Cardiac septum (tissue), 1 donor: ENCODE measurements at places on chromosomes 3 and 15. TPM values are rescaled to one million over a fixed set of nuclear protein-coding genes. Genes with fewer than 3 reads are reported as not detected.

GRCh38 chr15:101390462-101390861 is 95.4 kb upstream of the SNRPA1 start:
- no peak for DNase-seq

DNA sequence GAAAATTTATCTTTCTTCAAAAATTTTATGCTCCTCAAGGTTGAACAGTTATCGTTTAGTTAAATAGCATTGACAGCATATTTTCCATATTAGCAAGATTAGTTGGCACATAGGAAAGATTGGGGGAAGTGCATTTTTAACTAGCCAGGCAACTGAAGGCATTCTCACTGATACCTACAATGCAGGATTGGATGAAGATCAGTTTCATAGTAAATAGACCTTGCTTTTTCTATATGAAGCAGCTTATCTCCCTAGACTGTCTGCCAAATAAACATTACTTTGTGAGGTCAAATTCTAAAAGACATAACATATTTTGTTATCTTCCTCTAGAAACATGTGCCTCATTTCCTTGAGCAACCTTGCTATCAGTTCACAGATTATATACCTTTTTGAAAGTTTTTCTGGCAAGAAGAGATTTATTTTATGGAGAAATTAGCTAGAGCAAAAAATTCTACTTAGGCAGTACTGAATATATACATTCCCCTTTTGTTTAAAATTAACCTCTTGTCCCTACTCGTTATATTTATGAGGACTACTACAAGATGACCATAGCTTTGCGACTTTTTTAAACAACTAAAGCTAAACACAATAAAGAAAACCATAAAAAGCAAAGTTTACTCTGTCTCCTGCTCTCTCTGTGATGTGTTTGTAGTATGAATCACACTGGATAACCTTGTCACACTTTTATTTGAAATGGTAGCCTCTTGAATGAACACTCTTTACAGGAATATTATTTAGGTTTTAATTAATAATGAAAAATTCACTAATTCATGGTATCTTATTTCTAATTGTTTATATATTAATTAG is 654.9 kb upstream of the TBL1XR1 start:
- DNase-seq, result no peak

DNA sequence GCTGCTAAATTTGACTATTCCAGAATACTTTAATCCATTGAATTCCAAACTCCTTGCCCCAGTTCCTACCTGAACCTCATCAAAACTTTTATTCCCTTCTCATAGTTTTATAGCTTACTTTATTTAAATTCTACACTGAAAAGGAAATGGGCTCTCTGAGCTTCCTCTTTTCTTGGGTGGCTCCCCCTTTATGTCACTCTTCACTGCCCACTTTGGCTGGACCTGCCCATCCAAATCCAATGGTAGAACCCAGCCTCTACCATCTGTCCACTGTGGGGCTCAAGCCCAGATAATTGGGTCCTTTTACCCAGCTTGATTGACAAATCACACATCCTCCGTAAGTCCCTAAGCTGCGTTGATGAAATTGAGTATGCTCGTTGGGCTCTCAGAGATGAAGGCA is 216.5 kb downstream of the BBX start:
- DNase-seq, result no peak

DNA sequence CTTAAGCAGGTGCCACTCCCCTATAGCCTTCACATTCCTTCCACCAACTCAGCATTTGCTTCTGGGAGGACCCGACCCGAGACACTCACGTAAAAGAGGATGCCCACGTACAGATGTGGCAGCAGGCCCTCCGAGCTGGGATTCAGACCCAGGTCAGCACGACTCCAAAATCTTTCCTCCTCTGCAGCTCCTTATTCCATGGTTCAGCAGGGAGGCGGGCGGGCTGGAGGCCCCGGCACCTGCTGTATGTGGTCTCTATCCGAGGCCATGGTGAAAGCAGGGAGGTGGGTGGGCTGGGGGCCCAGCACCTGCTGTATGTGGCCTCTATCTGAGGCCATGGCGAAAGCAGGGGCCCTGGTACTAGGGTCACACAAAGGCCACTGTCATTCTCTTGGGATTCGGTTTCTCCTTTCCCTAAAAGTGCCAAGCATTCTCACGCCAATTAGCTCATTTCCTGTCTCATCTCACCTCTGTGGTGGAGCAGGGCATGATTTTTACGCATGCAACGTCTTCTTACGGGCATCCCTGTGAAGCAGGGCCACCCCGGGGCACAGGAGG is 5.9 kb upstream of the MUC4 start:
- no peak for DNase-seq

GRCh38 chr3:61518590-61518989 is 42.8 kb upstream of the PTPRG start:
- DNase-seq, result no peak

DNA sequence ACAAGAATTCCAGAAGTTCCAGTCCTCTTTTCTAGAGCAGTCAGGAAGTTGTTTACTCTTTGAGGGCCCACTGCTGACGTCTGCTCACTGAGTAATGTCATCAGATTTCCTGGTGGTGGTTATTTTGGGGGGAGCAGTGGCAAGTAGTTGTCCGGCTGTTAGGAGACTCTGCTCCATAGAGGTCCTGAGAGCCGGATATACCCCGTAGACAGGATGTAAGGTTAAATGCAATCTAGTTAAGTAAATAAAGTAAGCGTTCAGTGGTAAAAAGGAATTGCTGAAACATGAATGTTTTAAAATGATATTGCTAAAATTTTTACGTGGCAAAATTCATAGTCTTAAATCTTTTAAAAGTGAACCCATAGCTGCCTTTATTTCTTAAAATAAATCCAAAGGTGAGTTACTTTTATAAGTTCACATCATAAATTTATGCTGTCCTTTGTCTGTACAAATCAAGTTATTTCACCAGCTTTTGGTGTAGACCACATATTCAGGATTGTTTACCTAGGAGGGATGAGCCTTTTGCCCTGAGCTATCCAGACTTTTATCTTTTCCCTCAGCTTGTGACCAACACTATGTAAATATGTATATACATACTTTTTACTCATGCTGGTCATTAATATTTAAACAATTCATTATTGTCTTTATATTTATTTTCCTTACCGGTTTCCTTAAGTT is 65.8 kb downstream of the PDE8A start:
- no peak for DNase-seq

- DNase-seq, result no peak
Measured at GRCh38 chr3:142013326-142013980, 135.9 kb downstream of the TFDP2 start.

GRCh38 chr15:60737217-60737616 is 258.3 kb upstream of the ICE2 start:
- no peak for DNase-seq

- no peak for DNase-seq
Measured at GRCh38 chr3:110542552-110543150, 529.0 kb upstream of the NECTIN3 start.

GRCh38 chr3:59372346-59372745 is 322.5 kb upstream of the CFAP20DC start:
- no peak for DNase-seq

- DNase-seq, result no peak
Measured at GRCh38 chr15:39887211-39887610, 32.9 kb downstream of the GPR176 start.

DNA sequence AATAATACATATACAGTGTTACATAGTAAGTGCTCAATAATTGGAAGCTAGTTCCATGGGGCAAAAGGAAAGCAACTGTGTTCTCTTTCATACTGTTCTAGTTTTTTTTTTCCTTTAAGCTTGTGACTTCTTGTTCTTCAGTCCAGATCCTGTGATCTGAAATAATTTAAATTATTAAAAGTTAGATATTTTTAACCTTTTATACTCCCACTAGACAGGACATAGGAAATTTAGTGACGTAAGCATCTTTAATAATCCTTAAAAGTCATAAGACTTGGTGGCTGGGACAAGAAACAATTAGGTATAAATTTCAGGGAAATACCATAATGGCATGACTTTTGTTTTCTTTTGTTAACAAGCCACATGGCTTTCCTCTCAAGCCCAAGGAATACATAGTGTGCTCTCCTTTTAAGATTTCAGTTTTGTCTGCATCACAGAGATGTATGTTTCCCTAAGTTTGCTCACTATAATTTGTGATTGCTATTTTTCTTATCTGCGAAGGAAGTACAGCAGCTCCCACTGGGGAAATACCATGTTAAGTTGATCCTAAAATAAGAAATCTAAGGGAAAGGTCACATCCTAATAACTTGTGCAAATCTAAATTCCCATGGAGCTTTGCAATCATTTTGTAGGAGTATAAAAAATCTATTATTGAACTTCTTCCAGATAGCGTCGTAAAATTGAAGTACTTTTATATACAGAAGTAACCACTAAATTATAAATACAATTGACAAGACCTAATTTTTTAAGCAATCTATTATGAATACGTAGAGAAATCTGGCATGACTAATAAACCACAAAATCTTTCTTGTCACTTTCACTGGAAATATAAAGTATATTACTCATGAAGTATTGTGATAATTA is 30.1 kb downstream of the PPARG start:
- DNase-seq, result no peak

- peak; percentile 74 for DNase-seq
Measured at GRCh38 chr3:45595364-45596195, 1.0 kb downstream of the LIMD1 start.

- no peak for DNase-seq
Measured at GRCh38 chr3:31502803-31503221, 29.9 kb upstream of the STT3B start.

DNA sequence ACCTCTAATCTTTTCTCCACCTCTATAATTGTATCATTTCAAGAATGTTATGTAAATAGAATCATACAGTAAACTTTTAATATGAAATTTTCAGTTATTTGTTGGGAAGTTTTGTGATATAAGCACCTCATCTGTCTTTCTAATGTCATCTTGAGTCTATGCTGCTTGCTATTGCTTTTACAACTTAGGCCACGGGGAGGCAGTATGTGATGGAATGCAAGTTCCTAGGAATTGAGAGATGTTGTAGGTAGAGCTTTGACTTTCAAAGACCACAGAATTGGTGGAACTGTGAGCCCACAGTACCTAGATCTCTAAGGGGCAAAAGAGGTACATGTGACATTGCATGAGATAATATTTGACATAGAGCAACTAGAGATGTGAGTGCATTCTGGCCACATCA is 328.3 kb downstream of the MFSD1 start:
- DNase-seq, result no peak

DNA sequence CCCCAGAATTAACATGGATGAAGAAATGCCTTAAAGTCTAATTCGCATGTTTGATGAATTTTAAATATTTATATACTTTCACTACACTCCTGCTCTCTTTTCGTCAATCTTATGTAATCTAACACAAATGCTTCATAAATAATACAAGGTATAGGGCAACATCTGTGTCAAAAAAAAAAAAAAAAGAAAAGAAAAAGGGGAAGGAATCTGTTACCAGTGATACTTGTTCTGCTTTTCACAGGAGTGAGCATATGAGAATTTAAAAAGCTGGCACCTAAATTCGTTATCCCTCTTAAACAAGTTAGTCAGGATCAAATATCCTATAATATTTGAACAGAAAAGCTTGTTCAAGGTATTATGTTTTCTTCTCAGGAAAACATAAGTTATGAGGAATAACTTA is 243.8 kb downstream of the KCNH8 start:
- no peak for DNase-seq

DNA sequence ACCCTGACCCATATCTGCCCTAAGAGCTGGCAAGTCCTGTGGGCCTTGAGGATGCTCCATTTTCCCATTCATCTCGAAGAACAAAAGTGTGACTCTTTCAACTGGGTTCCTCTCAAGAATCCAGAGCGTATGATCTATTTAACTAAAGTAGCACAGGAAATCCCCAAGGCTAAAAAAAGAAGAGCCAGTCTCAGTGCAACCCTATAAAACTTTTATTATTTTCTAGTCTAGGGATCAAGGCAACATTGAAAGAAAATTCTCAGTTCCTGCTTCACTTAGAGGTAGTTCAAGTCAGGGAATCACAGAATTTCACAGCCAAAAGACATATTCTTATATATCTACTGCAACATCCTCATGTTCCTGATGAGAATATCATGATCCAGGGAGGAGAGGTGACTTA is 51.6 kb upstream of the GRM7 start:
- no peak for DNase-seq

- no peak for DNase-seq
Measured at GRCh38 chr15:49101536-49101935, 53.9 kb downstream of the COPS2 start.

DNA sequence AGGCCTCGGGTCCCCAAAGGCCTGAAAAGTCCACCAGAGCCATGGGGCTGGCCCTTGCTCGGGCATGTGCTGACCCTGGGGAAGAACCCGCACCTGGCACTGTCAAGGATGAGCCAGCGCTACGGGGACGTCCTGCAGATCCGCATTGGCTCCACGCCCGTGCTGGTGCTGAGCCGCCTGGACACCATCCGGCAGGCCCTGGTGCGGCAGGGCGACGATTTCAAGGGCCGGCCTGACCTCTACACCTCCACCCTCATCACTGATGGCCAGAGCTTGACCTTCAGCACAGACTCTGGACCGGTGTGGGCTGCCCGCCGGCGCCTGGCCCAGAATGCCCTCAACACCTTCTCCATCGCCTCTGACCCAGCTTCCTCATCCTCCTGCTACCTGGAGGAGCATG is 1.2 kb downstream of the CYP1A2 start:
- no peak for DNase-seq

GRCh38 chr15:70593795-70594194 is 169.6 kb downstream of the UACA start:
- no peak for DNase-seq

DNA sequence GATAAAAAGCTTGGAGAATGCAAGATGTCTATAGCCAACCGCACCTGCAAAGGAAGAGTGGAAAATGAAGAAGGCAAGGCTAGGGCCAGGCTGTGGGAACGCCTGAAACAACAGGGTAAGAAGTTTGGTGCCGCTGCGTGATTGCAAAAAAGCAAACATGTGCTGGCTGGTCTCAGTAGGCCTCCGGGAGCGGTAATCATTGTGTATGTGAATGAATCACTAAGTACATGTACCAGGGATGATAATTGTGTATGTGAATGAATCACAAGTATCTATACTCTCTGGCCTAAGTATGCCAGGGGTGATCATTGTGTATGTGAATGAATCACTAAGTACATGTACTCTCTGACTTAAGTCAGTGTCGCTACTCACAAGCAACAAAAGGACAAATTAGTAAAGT is 40.3 kb upstream of the PARL start:
- DNase-seq, result no peak

GRCh38 chr3:156533205-156533604 is 21.7 kb downstream of the SSR3 start:
- DNase-seq, result no peak

DNA sequence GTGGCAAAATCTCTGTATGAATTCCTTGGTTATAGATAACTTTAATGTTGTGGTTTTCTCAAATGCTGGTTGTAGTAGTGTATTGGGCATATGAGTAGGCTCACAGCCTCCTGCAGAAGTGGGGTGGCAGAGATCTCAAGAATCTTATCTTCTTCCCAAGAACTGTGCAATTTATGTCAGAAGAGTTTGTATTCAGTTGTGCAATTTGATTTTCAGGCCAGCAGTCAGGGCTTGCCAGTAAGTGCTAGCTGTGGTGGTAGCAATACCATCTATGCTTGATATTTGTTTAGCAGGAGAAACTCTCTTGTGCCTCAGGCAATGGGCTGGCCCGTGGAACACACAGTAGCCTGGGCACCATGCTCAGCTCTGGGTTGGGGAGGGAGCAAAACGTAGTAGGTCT is 58.4 kb upstream of the GOLIM4 start:
- DNase-seq, result no peak

- DNase-seq, result no peak
Measured at GRCh38 chr15:49418811-49419210, 4.2 kb upstream of the FGF7 start.

The CPNE9 gene
- total RNA-seq, result not detected

The CLRN1 gene
- not detected for total RNA-seq

The CNTN3 gene
- 1.3 TPM for total RNA-seq

The GUCA1C gene
- total RNA-seq, result 0.81 TPM

The DPPA2 gene
- total RNA-seq, result not detected

The SATB1 gene
- 56.9 TPM for total RNA-seq

The PROS1 gene
- 275 TPM for total RNA-seq
